ENCODE measurements at places on chromosomes 4 and X. TPM values are rescaled to one million over a fixed set of nuclear protein-coding genes. Genes with fewer than 3 reads are reported as not detected.

- no peak for DNase-seq
Observed at GRCh38 chr4:117821834-117822233, 212.5 kb upstream of the NDST3 start.

The AREG gene
- total RNA-seq = under 0.01 TPM

DNA sequence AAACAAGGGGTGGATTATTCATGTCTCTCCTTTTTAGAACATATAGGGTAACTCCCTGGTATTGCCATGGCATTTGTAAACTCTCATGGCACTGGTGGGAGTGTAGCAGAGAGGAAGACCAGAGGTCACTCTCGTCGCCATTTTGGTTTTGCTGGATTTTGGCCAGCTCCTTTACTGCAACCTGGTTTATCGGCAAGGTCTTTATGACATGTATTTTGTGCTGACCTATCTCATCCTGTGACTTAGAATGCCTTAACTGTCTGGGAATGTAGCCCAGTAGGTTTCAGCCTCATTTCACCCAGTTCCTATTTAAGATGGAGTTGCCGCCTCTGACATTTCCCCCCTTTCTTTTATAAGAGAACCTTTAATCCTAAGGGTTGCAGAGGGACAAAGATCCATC is 45.8 kb downstream of the MGST2 start:
- DNase-seq = no peak

DNA sequence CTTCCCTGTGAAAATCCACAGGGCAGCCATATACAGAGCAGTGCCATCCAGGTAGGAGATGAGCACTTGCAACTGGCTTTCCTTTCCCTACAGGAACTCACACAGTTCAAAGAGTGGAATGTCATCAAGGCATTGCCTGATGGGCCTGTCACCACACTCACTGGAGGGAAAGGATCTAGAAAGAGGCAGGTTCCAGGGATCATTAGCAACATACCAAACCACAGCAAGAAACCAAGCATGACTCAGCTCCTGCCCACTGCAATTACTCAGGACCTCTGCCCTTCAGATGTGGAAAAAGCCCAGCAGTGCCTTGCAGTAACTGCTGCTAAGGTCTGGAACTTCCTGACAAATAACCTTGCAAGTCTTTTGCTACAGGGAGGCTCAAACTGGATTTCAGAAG is 101.2 kb downstream of the ZNF674 start:
- DNase-seq = no peak

The SYTL5 gene
- total RNA-seq = not detected

DNA sequence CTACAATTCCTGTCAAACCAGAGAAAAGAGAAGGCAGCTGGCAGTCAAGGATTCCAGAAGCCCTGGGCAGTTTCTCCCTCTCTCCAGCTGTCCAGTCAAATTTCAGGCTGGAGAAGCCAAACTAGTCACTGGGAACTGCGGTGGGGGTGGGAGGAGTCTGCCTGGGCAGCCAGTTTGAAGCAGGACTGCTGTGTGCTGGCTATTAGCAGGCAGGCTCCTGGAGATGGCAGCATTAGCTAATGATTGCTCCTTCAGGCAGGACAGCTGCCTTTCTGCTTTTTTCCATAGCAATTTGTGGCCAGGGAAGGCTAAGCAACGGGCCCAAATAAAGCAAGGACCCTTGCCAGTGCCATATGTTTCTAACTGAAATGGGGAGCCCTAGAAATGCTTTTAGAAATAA is 44.7 kb upstream of the FGF13 start:
- DNase-seq = no peak

The PLAC8 gene
- total RNA-seq = 0.39 TPM

The ZDHHC15 gene
- total RNA-seq = under 0.01 TPM

The MSN gene
- 255 TPM for total RNA-seq

The C1QTNF7 gene
- not detected for total RNA-seq

DNA sequence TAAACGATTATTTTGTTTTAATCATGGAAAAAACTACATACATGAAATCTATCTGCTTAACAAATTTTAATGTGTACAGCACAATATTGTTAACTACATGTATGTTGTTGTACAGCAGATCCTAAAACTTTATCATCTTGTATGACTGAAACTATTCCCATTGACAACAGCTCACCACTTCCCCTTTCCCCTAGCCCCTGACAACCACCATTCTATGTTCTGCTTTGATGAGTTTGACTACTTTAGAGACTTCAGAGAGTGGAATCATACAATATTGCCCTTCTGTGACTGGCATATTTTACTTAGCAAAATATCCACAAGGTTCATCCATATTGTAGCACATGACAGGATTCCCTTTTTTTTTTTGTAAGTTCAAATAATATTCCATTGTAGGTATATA is 185.9 kb downstream of the CFAP299 start:
- no peak for DNase-seq

Data from dermis microvascular lymphatic vessel endothelial cell (primary cell).